Brain microvascular endothelial cell (primary cell): ENCODE measurements at places on chromosomes 7 and 10.
A peak's percentile ranks its signal among the peaks of the same experiment; 100 is the strongest.

GRCh38 chr10:88542522-88542921 lies 40.6 kb downstream of the RNLS start:
- peak; percentile 27 for DNase-seq

- no peak for DNase-seq
Observed at GRCh38 chr7:14806891-14807290, 95.7 kb downstream of the DGKB start.

GRCh38 chr7:134640842-134641715 lies 5.6 kb upstream of the BPGM start:
- DNase-seq = no peak

DNA sequence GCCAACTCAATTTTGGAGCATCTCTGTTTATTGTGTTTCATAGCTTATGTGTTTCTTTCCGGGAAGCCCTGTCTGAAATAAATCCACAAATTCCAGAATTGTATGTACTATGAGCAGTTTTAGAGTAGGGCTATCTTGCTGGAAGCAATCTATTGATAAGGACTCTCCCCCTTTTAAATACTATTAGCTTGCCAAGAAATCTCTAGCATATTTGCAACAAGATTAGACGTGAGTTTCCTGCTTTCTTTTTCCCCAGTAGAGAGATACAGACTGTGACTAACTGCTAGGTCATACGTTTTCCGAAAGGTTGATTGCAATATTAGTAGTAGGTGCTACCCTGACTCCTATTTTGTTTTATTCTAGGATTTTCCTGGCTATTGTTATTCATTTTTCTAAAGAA lies 277.0 kb downstream of the MALRD1 start:
- no peak for DNase-seq

DNA sequence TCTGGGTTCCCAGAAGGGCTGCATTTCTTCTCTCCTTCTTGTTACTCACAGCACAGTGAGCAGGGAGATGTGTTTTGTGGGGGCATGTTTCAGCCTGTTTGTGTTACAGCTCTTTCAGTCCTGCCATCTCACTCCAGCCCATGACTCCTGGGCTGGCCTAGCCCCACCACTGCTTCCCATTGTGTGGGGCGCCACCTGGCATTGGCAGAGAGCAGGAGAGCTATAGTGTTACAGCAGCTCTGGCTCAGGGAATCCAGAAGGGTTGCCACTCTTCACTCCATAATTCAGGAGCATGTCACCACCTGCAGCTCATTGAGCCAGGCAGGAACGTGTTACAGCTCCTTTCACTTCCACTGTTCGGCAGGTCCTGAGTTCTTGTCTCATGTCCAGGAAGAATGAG lies 30.0 kb downstream of the CLDN12 start:
- no peak for DNase-seq

DNA sequence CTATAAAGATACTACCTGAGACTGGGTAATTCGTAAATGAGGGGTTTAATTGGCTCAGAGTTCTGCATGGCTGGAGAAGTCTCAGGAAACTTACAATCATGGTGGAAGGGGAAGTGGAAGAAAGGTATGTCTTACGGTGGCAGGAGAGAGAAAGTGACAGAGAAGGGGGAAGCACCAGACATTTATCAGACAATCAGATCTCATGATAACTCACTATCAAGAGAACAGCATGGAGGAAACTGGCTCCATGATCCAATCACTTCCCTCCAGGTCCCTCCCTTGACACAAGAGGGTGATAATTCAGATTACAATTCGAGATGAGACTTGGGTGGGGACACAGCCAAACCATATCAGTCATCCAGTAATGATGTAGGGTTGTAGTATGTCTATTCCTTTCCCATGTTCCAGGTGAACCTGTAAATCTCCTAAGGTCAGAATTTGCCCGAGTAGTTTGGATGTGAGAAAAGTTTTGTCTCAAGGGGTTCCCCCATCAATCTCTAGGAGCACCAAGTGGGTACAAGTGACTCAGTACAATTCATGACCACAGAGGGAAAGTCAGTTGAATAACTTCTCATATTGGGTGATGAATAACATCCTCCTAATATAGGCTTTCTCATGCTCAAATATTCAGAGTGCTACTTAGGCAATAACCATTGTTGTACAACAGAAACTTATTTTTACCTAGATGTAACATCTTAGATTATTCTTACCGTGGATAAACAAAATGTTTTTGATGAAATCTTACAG lies 39.7 kb upstream of the MTPN start:
- no peak for DNase-seq

DNA sequence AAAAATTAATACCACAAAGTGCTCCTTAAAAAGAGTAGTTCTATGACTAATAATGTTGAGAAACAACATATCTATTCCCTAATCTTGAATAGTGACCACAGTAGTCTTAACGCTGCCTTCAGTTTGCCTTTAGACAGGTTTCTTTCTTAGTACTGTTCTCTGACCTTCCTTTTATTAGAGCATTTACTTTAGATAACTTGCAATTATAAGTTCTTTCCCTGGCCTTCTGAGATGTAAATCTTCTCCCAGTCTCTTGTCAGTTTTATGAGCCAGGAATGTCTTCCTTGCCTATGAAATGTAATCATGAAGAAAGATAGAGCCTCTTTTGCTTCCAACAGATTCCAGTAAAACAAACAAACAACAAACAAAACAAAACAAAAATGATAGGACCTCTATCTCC lies 1119.8 kb upstream of the LRRTM3 start:
- no peak for DNase-seq

GRCh38 chr7:137937202-137937560 lies 64.7 kb downstream of the CREB3L2 start:
- no peak for DNase-seq

GRCh38 chr7:674454-675410 lies 51.8 kb upstream of the DNAAF5 start:
- no peak for DNase-seq
